Suprapubic skin (tissue), 4 donors: ENCODE measurements at places on chromosomes 2 and 18.

DNA sequence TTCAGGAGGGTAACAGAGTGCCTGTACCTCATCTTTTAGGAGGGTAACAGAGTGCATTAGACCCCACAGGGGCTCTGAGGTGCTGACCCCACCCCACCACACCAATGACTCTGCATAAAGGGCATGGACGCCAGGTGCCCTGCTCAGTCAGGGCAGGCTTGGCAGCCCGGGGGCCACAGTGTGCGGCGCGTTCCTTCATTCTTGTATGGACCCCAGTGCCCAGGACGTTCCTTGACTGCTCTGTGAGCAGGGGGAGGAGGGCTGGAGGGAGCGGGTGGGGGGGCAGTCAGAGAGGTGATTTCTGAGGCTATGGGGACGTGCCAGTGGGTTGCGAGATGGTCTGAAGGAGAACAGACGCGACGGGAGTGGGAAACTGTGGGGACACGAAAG, 168.7 kb upstream of the NCK2 start:
- no peaks in the 10 kb centered on the region for H3K36me3 ChIP-seq
- no peaks in the 10 kb centered on the region for H3K27me3 ChIP-seq
- no peak overlapping the region for H3K27ac ChIP-seq

GRCh38 chr2:17969661-17970060, 91.2 kb downstream of the KCNS3 start:
- no peak overlapping the region for H3K27ac ChIP-seq
- DNase-seq, result no peak
- no peak overlapping the region for H3K4me3 ChIP-seq
- no peaks in the 10 kb centered on the region for H3K4me1 ChIP-seq
- H3K27me3 ChIP-seq, result no peaks in the 10 kb centered on the region

GRCh38 chr2:161150704-161151103, 9.5 kb upstream of the TANK start:
- H3K4me3 ChIP-seq, result no peak overlapping the region
- DNase-seq, result no peak
- H3K36me3 ChIP-seq, result no peaks in the 10 kb centered on the region

- DNase-seq, result no peak
- H3K27ac ChIP-seq, result no peak overlapping the region
- no peaks in the 10 kb centered on the region for H3K4me1 ChIP-seq
- no peaks in the 10 kb centered on the region for H3K36me3 ChIP-seq
- H3K4me3 ChIP-seq, result no peak overlapping the region
These were observed 548.9 kb upstream of the CDH2 start for GRCh38 chr18:28725876-28726275.

GRCh38 chr2:57937456-57937855, 109.2 kb upstream of the VRK2 start:
- DNase-seq, result no peak
- no peaks in the 10 kb centered on the region for H3K4me1 ChIP-seq
- H3K27me3 ChIP-seq, result no peaks in the 10 kb centered on the region
- no peaks in the 10 kb centered on the region for H3K36me3 ChIP-seq
- no peak overlapping the region for H3K4me3 ChIP-seq

- H3K4me3 ChIP-seq, result no peak overlapping the region
- no peaks in the 10 kb centered on the region for H3K36me3 ChIP-seq
- no peaks in the 10 kb centered on the region for H3K27me3 ChIP-seq
- H3K27ac ChIP-seq, result no peak overlapping the region
- DNase-seq, result no peak
These were observed 298.1 kb downstream of the GALR1 start for GRCh38 chr18:77547757-77548156.
